ENCODE measurements at places on chromosomes 3 and 15. TPM values are rescaled to one million over a fixed set of nuclear protein-coding genes. Genes with fewer than 3 reads are reported as not detected.

The ARGFX gene
- total RNA-seq, result not detected

The IL20RB gene
- total RNA-seq, result 1.0 TPM

The MEGF11 gene
- total RNA-seq, result 0.66 TPM

The ETV5 gene
- 33.7 TPM for total RNA-seq

The CAMKV gene
- total RNA-seq, result 0.29 TPM

The SLC15A2 gene
- total RNA-seq, result 0.35 TPM

The FGF7 gene
- not detected for total RNA-seq

Data from A549 treated with CpdA at 1 μM for 4 hours (cell line).